ENCODE measurements at places on chromosomes 2 and 18. TPM values are rescaled to one million over a fixed set of nuclear protein-coding genes. Genes with fewer than 3 reads are reported as not detected.

Gene KIF1A
- total RNA-seq, result under 0.01 TPM

Gene NT5DC4
- not detected for total RNA-seq

Gene ZCCHC2
- 6.7 TPM for total RNA-seq

Gene FAP
- total RNA-seq, result 225 TPM

Gene ASB18
- not detected for total RNA-seq

Gene FBXO48
- total RNA-seq, result 1.3 TPM

Gene GRP
- total RNA-seq, result not detected

Gene SATB2
- total RNA-seq, result 4.9 TPM

Gene PDK1
- 37.2 TPM for total RNA-seq

Gene MYL12A
- total RNA-seq, result 560 TPM

Gene IL36B
- total RNA-seq, result not detected

Gene ZBTB7C
- 2.5 TPM for total RNA-seq

Gene MFSD6
- 8.9 TPM for total RNA-seq

Gene PLA2R1
- 30.1 TPM for total RNA-seq

Gene CCDC85A
- total RNA-seq, result 0.78 TPM

Gene TUBB8B
- not detected for total RNA-seq

Gene SGO2
- 11.8 TPM for total RNA-seq

Gene INHA
- total RNA-seq, result 0.26 TPM

Gene DYNAP
- total RNA-seq, result not detected

Gene ADAM23
- total RNA-seq, result 0.13 TPM

Gene LBX2
- total RNA-seq, result 2.2 TPM

Gene SNORC
- total RNA-seq, result 0.65 TPM

Gene TCF23
- under 0.01 TPM for total RNA-seq

Gene EVA1A
- 19.1 TPM for total RNA-seq

Gene ADCYAP1
- not detected for total RNA-seq

Gene DCC
- 0.13 TPM for total RNA-seq
